ENCODE measurements at places on chromosomes 7 and 10.

DNA sequence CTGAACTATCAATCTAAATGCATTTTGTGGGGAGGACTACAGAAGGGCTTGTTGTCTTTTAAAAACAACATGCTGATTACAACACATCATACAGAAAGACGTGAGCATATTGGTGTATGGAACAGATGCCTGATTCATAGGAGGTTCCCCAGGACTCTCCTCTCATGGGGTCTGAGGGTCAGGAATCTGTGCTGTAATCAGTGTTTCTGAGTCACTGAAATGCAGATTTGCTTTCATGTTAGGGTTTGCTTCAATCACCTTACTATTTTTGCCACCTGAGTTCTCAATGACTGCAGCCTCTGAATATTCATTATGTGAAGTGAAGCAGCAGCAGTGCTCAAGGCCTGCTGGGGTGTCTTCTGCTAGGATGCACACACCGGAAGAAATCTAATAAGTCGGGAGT is 550 bp upstream of the ANK3 start:
- DNase-seq, result peak; percentile 37

DNA sequence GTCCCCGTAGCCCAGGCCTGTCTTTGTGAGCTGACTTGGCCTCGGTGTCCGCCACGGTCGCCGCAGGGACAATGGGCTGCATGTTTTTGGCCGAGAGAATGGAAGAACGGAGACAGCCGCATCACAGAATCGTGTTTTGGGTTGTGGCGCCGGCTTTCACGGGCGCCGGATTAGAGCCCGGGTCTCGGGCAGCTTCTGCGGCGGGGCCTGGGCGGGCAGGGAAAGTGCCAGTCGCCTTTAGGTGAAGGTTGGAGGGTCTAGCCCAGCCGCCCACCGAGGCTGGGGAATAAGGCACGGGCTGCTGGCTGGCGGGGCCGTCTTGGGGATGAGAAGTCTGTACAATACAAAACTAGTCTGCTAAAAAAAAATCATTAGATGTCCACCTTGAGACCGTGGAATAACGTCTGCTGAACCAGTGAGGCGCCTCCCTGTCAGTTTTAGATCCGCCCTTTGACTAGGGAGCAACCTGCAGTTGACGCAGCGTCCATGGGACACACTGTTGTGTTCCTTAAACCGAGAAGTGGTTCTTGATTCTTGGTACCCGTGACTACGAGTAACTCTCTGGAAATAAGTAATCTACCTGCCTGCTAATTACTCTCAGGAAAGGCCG is 577 bp downstream of the DNAJB9 start:
- DNase-seq, result peak; percentile 42

DNA sequence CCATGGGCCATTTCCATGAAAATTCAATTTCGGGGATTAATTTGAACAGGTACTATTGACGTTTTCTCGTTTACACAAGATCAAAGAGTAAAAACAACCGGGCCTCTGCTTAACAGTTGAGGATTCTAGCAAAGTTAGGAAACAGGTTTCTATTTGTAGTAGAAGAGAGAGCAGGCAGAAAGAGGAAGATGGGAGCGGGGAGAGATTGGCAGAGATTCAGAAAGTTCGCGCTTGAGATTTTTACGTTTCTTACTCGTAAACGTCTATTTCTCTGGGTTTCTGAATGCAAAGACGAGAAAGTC is 571 bp upstream of the VWC2 start:
- no peak for DNase-seq

GRCh38 chr7:120738816-120739215 is 119.1 kb downstream of the TSPAN12 start:
- no peak for DNase-seq

- DNase-seq, result no peak
Measured at GRCh38 chr10:4633186-4633585, 192.8 kb upstream of the AKR1E2 start.

DNA sequence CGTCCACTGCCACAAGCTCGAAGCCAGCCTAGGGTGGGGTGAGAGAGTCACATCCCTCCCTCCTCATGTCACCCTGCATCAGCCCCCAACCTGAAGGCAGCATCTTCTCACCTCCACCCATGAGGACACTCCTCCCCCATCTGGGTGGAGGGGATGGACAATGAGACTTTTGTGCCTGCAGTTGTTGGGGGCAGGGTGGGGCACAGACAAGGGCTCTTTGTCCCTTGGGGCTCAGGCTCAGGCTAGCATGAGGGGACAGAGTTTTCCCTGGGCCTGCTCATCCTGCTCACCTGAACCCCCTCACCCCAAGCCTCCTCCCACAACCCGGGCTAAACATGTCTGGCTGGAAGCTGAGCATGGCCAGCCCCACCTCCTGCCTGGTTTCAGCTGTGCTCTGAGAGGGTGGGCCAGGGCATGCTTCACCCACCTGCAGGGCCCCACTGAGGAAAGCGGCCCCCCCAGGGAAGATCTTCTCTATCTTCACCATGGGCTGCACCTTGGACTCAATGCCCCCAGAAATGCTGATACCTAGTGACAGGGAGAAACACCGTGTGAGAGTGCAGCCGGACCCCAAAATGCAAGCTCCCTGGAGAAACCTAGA is 9.3 kb downstream of the LZTS2 start:
- no peak for DNase-seq

DNA sequence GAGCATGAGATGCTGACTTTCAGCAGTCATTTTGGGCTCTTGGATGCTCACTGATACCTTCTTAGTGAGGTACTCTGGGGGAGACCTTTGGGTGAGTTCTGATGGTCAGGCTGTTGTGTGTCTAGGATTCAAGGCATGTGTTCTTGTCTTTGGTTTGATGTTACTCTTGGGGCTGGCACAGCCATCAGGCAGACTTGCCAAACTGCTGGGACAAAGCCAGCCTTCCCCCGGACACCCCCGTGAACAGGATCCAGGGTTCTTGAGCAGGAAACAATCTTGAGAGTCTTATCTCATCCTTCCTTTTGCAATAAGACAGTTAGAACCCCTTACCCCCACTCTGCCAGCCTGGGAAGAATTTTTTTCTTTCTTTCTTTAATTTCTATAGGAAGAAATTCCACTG is 42.2 kb downstream of the SUFU start:
- DNase-seq, result no peak

- DNase-seq, result no peak
Measured at GRCh38 chr10:188546-188945, 53.3 kb downstream of the ZMYND11 start.

Data from brain microvascular endothelial cell (primary cell).